ENCODE measurements at places on chromosomes 6 and 20.

DNA sequence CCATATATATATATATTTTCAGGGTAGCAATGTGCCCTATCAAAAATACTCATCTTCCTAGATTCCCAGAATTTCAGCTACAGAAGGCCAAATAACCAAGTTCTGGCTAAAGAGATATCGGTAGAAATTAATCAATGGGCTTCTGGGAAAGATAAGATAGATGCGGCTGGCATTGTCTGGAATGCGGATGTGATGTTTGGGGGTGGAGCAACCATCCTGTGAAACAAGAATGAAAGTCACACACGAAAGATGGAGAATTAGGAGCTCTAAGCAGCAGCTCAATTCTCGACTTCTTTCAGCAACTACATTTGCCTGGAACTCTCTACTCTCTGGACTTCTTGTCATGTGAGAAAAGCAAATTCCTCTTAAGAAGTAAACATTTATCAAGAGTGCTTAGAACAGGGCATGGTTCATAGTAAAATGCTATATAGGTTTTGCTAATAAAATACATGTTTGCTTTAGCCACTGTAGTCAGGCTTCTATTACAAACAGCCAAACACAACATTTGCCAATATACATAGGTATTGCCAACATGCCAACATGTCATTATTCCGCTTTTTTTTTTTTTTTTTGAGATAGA is 90.8 kb downstream of the CLIC5 start:
- DNase-seq, result no peak

- DNase-seq, result no peak
Measured at GRCh38 chr6:32167154-32167760, 2.9 kb downstream of the EGFL8 start.

GRCh38 chr20:59923514-59923913 is 9.9 kb downstream of the SYCP2 start:
- no peak for DNase-seq

DNA sequence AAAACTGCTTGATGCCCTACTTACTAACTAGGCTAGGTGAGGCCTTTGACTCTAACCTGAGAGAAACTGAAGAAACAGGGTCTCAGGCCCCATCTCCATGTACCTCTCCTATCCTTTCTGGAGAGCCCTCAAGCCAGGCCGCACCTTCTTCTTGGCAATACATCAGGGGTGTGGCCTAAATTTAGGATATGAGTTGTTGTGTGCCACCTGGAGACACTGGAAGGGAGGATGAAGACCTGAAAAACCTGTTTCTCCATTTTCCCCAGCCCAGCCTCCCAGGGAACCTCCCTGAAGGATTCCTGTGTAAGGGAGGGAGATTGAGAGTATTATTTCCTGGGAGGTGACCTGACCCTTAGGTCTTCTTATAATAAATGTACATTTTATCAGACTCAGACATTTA is 3.1 kb downstream of the LY6G6D start:
- DNase-seq, result no peak

- DNase-seq, result no peak
Measured at GRCh38 chr6:111920578-111920977, 47.3 kb upstream of the FYN start.

GRCh38 chr20:49945701-49946477 is 9.7 kb downstream of the RNF114 start:
- no peak for DNase-seq

DNA sequence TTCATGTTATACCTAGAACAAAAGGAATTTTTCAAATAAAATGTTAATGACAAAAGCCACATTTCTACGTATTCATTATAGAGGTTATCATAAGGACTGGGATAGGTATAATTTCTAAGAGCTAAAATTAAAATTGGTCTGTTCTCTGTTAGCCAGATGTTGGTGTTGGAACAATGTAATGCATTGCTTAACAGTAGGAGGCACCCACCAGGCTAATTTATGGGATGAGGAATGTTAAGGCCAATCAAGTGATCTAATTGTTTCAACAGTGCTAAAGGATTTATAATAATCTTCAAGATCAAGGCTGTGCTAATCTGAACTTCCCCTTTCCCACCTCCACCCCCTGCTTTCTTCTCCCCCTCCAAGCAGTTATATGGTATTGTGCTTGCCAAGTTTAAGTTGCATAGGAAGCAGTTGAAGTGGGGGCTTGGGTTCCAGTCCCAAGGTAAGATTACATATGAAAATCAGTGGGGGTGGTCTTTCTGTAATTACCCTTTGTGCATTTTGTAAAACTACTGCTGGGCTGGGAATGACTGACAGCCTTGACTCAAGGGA is 89.2 kb upstream of the BACH2 start:
- no peak for DNase-seq

DNA sequence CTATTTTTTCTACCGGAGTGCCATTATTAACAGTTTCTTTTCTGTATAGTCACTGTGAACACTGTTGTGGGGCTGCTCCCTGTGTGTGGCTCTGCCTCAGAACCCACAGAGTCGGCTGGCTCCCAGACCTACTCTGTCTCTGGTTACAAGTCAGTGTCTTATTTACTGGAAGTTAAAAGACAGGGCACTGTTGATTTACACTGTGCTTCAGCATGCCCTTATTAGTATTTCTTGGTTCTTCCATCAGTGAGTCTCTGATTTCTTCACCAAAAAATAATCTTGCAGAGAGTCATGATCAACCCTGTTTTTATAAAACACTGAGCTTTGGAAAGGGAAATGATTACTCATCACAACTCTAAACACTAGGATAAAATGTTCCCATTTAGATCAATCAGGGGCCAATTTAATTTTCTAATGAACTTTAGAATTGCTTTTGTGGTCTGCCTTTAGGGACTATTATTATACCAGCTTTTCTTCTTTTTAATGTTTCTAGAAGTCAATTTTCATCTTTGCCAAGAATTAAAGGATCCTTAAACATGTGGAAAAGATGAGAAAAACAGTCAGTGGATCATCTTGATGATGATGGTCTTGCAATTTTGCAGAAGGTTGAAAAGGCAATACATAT is 92.6 kb downstream of the UTRN start:
- no peak for DNase-seq

- DNase-seq, result peak; percentile 35
Measured at GRCh38 chr20:4869290-4870193, 131.8 kb downstream of the SLC23A2 start.

DNA sequence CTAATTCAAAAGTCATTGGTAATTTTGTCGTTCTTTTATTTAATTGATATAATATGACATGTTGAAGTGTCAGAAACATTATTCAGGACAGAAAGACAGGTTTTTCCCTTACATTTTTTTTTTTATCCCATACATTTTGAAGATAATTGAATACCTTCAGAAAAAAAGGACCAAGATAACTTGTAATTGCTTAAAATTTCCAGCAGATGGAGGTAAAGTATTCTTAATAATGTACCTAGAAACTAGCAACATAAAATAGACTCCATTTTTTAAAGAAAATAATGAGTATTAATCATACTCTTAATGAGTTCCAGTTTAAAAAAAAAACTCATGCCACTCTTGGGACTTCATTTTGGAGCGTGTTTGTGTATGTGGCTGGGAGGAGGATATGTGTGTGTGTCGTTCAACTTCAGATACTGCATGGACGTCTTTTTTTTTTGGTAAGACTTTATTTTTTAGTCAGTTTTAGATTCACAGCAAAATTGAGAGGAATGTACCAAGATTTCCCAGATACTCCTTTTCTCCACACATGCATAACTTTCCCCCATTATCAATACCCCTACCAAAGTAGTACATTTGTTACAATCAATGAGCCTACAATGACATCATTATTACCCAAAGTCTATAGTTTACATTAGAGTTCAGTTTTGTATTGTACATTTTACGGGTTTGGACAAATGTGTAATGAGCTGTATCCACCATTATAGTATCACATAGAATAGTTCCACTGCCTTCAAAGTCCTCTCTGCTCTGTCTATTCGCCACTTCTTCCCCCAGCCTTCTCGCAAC is 79.4 kb downstream of the ROS1 start:
- peak; percentile 17 for DNase-seq

GRCh38 chr6:48135323-48136084 is 24.5 kb upstream of the PTCHD4 start:
- no peak for DNase-seq

- no peak for DNase-seq
Measured at GRCh38 chr20:8581446-8582183, 449.5 kb downstream of the PLCB1 start.

DNA sequence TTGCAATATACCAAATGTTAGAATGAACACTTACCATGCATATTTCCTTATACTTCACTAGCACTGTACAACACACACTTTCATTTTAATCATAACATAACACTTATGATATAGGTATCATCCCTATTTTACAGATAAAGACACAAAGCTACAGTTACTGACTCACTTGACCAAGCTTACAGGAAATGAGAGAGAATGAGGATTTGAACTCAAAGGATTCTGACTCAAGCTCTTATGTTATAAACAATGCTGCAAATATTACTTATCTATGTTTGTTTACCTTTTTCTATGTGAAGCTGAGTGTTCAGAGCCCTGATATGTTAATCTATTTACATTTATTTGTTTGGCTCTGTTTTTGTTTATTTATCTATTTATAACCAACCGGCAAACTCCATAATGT is 245.4 kb downstream of the PTPRK start:
- no peak for DNase-seq

DNA sequence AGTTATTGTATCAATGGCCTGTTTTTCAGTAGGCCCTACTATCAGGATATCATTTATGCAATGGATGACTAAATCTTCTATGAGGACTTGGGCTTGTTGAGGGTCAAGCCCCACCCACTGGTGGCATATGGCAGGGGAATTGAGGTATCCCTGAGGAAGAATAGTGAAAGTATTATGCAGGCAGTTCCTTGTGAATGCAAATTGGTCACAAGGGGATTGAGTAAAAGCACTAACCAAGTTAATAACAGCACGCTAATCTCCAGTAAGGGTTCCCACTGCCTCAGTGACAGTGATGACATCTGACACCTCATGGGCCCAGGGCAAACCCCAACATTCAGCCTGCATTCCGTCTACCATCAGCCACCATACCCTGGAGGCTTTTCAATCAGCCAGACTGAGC is 14.9 kb downstream of the BPIFA1 start:
- DNase-seq, result no peak

DNA sequence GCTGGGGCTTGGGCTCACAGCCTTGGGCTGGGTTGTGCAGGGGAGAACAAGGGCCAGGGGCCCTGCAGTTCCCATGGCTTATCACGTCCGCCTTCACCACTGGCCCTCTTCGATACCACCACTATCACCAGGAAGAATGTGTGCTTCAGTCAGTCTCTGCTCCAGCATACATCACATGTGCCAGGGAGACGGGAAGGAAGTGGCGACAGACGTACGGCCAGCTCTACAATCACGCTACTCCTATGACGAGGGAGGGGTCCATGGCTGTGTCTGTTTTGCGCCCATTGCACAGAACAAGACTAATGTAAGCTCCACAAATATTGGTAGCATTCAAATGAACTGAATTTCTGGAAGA is 72.1 kb downstream of the TRAM2 start:
- no peak for DNase-seq

DNA sequence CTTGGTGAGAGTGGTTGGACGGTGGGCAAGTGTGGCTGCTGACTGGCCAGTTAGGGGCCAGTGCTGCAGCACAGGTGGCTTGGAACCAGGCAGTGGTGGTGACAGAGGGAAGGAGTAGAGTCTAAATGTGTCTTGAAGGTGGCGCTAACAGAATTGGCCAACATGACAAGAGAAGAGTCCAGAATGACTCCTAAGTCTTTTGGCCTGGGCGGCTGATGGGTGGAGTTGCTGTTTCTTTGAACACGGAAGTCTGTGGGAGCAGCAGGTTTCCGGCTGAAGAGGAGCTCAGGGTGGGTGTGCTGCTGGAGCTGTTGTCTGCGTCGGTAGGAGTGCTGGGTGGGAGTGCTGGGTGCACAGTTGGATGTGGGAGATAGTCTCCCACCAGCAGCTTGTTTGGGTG is 10.1 kb downstream of the LSM14B start:
- no peak for DNase-seq

DNA sequence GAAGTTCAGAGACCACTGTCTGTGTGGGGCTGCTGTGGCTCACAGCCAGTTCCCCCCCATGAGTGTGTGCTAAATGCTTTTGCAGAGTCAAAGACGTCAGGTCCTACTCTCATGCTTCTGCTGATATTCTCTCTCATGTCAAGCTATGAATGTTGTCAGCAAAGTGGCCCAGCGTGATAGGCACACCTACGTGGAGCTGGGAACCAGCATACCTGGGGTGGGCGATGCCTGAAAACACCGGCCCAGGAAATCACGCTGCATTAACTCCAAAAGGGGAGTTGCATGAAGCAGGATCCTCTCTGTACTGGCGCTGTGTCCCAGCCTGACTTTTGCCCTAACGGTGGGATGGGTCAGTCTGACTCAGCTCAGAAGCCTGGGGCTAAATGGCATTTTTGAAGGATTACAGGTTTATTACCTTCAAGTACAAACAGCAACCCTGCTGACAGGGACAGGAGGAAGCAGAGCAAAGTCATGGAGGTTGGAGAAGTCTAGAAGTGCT is 9.0 kb upstream of the MRPS10 start:
- no peak for DNase-seq

DNA sequence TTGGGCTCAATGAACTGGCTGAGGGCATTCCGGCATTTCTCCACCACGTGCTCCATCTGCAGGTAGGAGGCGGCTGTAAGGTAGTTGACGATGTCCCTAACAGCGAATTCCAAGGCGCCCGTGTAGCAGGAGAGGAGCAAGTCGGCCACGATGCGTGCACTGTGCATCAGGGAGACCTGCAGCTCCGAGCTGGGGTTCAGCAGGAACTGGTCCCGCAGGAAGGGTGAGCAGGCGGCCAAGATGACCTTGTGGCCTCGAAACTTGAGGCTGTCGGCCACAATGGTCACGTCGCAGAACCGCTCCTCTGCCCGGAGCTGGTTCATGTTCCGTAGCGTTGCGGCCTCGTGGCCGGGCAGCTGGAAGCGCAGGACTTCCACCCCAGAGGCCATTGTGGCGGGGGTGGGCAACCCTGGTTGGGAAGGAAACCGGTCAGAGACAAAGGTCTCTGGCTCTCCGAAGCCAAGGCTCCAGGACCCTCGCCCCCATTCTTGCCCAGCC is 920 bp downstream of the ZBTB12 start:
- DNase-seq, result no peak

- no peak for DNase-seq
Measured at GRCh38 chr6:3665608-3666007, 85.9 kb downstream of the PXDC1 start.

DNA sequence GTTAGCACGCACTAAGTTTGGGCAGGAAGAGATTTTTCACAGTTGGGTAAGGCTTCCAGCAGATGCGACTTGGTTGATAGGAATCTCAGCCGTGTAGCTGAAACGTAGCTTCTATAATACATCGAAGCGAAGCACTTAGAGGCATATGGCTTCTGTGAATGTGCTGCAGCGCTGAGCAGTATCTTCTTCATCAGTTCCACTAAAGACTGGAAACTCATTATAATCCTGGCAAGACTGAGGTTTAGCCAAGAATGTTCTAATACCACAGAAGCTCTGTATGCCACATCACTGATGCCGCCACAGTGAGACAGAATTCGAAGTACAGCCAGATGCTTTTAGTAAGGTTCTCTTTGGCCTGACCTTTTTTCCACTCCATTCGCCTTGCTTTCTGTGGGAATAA is 680.2 kb upstream of the AGPAT4 start:
- no peak for DNase-seq
